ENCODE measurements at places on chromosomes 1 and 21. TPM values are rescaled to one million over a fixed set of nuclear protein-coding genes. Genes with fewer than 3 reads are reported as not detected.

The OR2L5 gene
- not detected for total RNA-seq

The BTBD19 gene
- 62.7 TPM for total RNA-seq

DNA sequence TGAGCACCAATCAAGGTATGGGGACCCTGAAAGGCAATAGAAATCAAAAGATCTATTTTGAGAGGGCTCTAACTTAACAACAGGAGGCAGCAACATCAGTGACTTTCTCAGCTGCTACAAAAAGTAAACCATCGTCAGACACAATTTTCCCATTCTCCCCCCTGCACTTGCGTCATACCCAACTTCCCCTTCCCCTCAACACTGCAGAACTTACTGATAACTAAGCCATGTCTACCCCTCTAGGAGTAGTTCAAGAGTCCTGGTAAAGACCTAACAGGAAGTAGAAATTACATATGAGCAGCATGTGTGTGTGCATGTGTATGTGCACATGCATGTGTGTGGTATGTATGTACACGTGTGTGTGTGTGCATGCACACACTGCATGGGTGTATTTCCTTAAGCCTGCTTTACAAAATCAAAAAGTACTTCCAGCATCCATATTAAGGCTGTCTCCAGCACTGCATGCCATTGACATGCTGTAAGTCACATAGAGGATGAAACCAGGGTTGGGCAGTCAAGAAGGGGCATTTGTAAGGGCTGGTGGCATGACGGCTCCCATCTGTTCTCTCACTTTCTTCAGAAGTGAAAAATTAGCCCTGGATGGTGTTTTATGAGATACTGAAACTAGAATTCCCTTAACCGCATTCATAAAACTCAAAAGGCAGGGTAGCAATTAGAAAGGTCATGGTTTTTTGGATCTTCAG is 460.1 kb upstream of the RUNX1 start:
- ATAC-seq, result no peak

DNA sequence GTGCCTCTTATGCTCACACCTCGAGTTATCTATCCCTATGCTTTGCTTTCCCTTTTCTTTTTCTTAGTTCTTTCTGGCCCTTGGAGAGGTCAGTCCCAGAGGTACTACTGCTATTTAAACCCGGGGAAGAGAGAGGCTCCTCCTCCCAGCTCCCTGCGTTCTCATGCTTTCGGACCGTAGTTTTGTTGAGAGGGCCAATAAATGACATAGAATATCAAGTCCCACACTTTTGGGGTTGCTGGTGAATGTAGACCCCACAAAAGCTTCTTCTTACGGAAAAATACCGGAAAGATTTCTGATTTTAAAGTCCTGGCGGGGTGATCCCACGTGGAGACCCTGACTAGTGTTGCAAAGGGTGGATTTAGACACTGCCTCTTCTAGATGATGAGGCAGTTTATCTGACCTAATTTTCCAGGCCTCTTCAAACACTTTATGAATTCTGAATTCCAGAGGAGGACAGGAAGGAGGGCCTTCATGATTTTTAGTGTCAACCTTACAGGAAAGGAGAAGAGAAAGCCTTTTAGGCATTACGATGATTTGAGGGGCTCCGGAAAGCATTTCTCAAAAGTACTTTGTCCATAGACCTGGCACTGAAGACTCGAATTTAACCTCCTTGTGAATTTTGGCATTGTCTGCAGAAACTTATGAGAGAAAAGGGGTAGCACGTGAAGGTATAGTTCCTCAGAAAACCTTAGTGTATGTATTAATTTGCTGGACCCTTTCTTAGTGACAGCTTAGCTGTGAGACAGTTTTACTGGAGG is 694 bp downstream of the TMEM167B start:
- ATAC-seq, result peak; percentile 61

GRCh38 chr1:116318897-116319296 is 54.1 kb upstream of the ATP1A1 start:
- ATAC-seq, result no peak

DNA sequence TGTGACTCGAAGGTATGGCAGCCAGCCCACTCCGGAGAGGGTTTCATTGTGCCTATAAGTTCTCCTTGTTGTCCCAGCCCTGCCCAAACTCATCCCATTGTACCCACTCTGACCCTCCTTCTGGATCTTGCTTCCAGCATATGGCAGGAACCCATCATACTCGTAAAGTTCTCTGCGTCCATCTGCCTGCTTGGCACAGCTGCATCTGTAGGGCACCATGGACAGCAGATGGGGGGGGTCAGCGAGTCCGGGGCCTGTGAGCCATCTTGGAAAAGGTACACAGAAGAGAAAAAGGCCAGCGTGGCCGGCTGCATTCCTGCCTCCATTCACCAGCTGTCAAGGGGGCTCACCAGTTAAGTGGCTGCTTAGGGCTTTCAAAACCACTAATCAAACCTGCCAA is 94.9 kb upstream of the IGSF21 start:
- no peak for ATAC-seq

DNA sequence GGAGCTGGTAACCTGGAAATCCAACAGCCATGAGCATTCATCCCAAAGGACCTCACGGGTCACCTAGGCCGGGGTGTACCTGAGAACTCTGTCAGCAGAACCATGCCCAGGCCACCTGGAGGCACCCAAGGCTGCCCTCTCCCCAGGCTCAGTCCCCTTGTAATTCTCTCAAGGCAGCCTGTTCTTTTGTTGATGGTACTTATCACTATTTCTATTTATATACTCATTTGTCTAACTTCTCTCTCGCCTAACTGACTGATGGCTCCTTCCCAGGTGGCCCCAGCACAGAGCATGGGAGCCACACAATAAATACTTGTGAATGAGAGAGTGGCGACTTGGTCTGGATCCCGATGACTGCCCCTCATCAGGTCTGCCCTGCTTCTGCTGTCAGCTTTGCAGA is 16.7 kb downstream of the CASP9 start:
- no peak for ATAC-seq

GRCh38 chr21:21973806-21974205 is 975.6 kb downstream of the NCAM2 start:
- ATAC-seq, result no peak

DNA sequence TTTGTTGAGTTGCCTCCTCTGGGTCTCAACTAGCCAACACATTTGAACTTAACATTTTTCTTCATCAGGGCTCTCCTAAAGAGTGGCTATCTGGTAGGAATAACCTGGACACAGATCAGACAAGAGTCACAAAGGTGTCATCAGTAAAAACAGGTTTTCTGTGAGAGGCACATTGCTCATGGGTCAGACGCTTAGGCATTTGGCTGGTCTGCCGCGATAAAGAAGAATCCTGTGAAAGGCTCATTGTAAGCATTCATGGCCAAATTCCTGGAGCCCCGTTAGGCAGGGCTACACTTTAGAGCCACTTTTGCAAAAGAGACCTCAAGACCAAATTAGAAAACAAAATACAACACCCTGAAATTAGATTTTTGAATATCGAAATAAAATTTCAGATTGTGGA is 64.2 kb upstream of the PDE4B start:
- ATAC-seq, result no peak

DNA sequence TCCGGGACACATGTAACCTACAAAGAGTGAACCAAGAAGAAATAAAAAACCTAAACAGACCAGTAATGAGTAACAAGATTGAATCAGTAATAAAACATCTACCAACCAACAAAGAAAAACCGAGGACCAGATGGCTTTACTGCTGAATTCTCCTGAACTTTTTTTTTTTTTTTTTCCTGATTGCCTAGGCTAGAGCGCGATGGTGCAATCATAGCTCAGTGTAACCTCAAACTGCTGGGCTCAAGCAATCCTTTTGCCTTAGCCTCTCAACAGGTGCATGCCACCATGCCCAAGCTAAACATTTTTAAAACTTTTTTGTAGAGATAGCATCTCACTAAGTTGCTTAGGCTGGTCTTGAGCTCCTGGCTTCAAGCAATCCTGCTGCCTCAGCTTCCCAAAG is 11.2 kb upstream of the FGGY start:
- no peak for ATAC-seq

DNA sequence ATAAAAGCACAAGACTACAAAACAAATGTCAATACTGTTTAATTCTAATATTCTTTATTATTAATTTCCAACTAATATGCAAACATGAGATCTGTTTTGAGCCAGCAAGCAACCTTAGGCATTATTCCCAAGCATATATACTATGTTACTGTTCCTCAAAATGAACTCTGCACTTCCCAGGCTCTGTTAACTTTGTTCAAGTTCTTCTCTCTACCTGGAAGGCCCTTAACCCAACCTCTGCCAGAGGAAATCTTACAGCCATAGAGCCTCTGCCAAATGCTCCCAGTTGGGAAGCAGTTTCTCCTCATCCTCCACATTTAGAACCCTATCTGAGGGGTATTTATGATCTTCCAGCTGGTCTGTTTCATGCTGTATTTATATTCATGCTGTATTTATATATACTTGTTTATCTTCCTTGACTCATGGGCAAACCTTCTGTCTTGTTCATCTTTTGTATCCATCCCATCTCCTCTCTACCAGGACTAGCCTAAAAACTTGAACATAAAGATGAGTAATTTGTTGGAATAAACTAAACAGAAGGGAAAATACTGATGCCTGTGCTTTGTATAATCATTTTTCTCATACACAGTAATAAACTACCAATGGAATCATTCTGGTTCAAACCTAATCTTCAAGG is 5.3 kb downstream of the IVNS1ABP start:
- no peak for ATAC-seq

DNA sequence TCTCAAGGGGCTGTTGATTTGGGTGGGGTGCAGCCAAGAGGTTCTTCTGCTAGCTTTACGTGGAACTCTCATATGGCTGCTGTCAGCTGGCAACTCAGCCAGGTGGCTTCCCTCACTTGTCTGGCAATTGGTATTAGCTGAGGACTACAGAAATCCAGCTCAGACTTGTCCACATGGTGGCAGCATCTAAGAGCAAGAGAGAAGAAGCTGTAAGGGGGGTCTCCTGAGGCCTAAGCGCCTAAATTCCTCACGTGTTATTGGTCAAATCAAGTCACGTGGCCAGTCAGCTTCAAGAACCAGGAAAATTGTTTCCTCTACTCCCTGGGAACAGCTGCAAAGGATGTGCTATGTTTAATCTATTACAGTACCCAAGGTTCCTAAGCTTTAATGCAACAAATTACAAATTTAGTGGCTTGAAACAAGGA is 4.2 kb upstream of the DYRK3 start:
- ATAC-seq, result no peak

GRCh38 chr1:4655674-4656532 is 1.5 kb downstream of the AJAP1 start:
- no peak for ATAC-seq

DNA sequence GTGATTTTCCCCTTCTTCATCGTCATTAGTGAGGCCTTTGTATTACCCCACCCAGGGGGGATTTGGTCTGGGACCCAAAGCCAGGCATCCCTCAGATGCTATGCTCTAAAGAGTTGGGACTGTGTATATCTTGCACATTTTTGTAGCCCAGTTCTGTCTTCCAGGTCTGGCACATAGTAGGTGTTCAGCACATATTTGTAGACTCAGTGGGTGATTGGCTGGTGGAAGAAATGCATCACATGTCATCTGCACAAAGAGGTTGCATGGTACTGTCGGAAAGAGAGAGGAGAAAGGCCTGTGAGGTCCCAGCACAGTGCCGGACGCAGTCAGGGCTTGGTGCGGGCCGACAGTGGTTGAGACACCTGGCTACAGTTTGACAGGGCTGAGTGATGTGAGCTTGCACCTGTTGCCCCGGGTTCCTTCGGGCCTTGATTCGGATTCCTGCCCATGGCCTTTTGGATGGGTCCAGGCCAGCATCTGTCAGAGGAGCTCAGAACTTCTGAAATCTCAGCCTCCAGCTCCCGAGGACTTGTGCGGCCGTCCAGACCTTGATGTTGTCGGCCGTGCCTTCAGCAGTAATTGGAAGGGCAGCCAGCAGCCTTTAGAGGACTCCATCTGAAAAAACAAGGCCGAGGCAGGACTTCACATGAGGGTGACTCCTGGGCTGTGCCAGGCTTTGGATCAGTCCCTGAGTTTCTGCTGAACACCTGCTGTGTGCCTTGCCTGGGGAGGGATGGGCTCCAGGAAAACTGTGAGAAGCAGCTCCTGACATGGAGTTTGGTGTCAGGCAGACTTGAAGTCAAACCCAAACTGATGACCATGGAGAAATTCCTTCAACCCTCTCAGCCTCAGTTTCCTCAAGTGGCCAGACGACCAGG is 40.9 kb upstream of the PADI1 start:
- ATAC-seq, result no peak

DNA sequence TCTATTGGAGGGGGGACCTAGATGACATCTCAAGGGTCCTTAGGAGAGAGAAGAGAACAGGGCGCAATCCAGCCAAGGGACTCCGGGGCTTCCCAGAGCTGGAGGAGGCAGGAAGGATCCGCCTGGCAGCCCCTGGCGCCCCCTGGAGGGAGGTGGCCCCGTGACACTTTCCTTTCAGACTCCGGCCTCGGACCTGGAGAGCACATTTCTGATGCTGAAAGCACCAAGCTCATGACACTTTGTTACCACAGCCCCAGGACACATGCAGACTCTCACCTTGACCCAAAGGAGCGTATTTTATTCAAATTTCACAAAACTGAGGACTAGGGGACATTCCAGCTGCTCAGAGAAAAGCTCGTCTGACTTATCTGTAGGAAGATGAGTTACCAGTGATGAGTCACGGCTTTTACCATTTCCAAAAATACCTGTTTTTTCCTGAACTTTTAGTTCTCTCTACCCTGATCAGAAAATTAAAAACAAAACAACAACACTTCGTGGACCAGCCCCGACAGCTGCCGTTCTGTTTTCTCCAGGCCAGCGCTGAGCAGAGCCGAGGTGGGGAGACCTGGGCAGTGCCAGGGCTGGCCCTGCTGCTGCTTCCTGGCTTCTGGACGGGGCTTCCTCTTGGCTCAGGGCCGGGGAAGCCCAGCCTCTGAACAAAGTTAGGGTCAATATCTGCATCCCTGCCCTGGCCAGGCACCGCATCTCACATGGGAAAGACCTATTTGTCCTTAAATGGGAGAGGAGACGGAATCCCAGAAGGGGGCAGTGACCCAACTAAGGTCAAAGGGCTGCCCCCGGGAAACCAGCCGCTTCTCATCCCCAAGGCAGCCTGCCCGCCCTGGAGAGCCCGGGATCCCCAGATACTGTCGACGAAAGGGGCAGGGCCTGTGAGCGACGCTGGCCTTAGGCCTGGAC is 21.6 kb upstream of the POFUT2 start:
- ATAC-seq, result peak; percentile 77

All from activated T-helper 17 cell treated with anti-CD3 and anti-CD28 coated beads, Interleukin-2, amount 50 U/mL, for 72 hours (primary cell).